Large intestine (tissue), 12 donors: ENCODE measurements at places on chromosomes 2 and 18. TPM values are rescaled to one million over a fixed set of nuclear protein-coding genes. Genes with fewer than 3 reads are reported as not detected.

- H3K4me1 ChIP-seq = peaks cover 7% of the 10 kb centered on the region
- peak overlapping the region; percentile 65 for H3K27ac ChIP-seq
- no peak for DNase-seq
- no peaks in the 10 kb centered on the region for H3K27me3 ChIP-seq
- peaks cover 51% of the 10 kb centered on the region for H3K36me3 ChIP-seq
- H3K4me3 ChIP-seq = no peak overlapping the region
Measured at GRCh38 chr18:23548275-23548674, 38.0 kb downstream of the NPC1 start.

Gene NEU2
- not detected for polyA plus RNA-seq

- H3K4me3 ChIP-seq = no peak overlapping the region
- H3K27me3 ChIP-seq = no peaks in the 10 kb centered on the region
- no peaks in the 10 kb centered on the region for H3K4me1 ChIP-seq
- no peak for DNase-seq
Measured at GRCh38 chr18:57906852-57907251, 103.7 kb upstream of the ATP8B1 start.

DNA sequence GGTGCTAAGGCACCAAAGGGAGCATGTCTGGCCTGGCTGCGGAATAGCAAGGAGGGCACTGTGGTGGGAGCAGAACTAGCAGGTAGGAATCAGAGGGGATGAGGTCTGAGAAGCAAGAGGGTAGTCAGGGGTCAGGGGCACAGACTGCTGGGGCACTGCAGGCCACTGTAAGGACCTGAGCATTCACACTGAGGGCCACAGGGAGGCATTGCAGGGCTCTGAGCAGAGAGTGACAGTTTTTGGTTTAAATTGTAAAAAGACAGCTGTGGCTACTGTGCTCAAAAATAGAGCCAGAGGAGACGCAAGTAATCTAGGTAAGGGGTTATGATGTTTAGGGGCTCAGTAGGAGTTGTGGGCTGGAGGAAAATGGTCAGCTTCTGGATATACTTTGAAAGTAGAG lies 41.5 kb downstream of the ARHGAP25 start:
- DNase-seq = no peak
- H3K27me3 ChIP-seq = no peaks in the 10 kb centered on the region

GRCh38 chr2:208541989-208542464 lies 135.4 kb downstream of the PTH2R start:
- H3K4me3 ChIP-seq = no peak overlapping the region
- DNase-seq = no peak
- no peak overlapping the region for H3K27ac ChIP-seq
- no peaks in the 10 kb centered on the region for H3K36me3 ChIP-seq

GRCh38 chr2:140876015-140876414 lies 1254.8 kb downstream of the LRP1B start:
- DNase-seq = no peak
- H3K27ac ChIP-seq = no peak overlapping the region
- no peaks in the 10 kb centered on the region for H3K4me1 ChIP-seq
- no peak overlapping the region for H3K4me3 ChIP-seq

Gene ZSWIM2
- not detected for polyA plus RNA-seq

- DNase-seq = no peak
- peaks cover 14% of the 10 kb centered on the region for H3K27me3 ChIP-seq
- H3K4me3 ChIP-seq = no peak overlapping the region
Measured at GRCh38 chr18:78994977-78995582, 15.5 kb downstream of the SALL3 start.

Gene PFN4
- 1.3 TPM for polyA plus RNA-seq

DNA sequence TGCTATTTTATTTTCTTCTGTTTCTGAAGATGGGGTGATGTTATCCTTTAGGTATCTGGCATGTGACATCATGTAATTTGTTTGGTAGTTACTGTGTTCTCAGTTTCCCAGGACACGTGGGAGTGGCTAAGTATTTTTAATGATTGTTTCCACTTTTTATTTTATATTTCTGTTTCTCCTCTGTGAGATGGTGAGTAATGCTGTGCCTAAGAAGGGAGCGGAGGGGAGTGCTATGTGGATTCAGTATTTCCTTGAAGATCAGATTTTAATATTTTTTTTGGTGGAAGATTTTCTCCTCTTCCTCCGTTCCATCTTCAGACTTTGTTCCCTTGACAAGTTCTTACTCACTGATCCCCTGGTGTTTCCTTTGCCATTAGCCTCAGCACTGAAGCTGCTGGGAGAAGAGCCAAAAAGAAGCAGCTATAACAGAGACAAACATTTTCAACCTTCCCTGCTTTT lies 180.0 kb upstream of the MMADHC start:
- no peak for DNase-seq
- no peak overlapping the region for H3K27ac ChIP-seq
- H3K36me3 ChIP-seq = no peaks in the 10 kb centered on the region
- H3K4me3 ChIP-seq = no peak overlapping the region

GRCh38 chr2:165575044-165575615 lies 105.6 kb downstream of the CSRNP3 start:
- H3K4me1 ChIP-seq = peaks cover 2% of the 10 kb centered on the region
- H3K27me3 ChIP-seq = no peaks in the 10 kb centered on the region
- H3K27ac ChIP-seq = no peak overlapping the region
- no peaks in the 10 kb centered on the region for H3K36me3 ChIP-seq
- H3K4me3 ChIP-seq = no peak overlapping the region
- DNase-seq = no peak

Gene ACTG2
- 913 TPM for polyA plus RNA-seq

DNA sequence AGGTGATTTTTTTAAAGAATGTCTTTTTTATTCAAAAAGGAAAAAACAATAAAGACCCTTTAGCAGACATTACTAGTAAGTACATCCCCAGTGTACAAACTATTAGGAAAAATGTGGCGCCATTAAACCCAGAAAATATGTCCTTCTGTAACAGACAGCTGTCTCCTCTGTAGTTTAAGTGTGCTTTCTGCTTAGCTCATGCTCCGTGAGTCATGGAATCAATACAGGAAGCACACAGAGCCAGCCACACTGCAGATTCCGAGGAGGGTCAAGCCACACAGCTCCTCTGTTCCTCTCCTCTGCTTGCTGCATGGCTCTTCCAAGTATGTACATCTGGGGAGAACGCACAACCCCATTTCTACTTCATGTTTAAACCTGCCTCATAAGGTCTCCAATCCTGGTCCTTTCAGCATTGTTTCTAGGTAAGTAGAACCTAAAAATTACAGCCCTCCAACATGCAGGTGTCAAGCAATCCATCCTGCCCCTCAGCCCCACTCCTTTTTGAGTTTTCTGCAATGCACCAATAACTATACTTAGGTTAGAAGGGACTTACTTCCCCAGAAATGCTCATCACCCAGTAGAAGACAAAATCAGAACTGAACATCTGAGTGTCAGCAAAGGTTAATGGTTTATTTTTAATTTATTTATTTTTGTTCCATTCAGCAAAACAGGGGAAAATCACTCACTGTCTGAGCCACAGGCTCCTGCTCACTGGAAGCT lies 37.5 kb downstream of the ACVR1 start:
- peak; percentile 78 for DNase-seq
- H3K27ac ChIP-seq = peak overlapping the region; percentile 57

Gene GALNT14
- 3.1 TPM for polyA plus RNA-seq

DNA sequence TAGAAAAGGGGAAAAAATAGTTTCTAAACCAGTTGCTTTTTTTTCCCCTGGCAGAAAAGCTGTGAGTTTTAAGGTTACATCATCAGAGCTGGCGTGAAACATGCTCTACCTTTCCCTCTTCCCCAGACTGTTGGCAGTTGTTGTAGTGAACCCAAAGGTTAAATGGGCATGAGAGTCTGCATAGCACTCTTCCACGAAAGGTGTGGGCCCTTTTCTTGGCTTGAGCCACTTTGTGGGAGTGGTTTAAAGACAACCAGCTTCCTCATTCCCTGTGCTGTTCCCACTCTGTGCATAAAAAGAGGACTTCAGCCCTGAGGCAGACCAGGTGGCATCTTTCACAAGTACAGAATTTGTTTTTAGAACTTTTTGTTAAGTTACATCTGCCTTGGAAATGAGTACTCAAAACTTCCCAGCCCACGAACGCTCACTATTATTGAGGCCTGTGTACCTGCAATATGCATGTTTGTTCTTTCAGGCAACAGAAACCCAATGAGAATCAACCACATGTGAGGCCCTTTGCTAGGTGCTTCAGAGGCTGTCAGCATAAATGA lies 243.8 kb downstream of the BABAM2 start:
- H3K27me3 ChIP-seq = no peaks in the 10 kb centered on the region
- H3K4me1 ChIP-seq = peaks cover 10% of the 10 kb centered on the region
- peak; percentile 83 for DNase-seq
- no peak overlapping the region for H3K4me3 ChIP-seq
- H3K27ac ChIP-seq = peak overlapping the region; percentile 36
- H3K36me3 ChIP-seq = no peaks in the 10 kb centered on the region
